ENCODE measurements at places on chromosomes 1 and 21. TPM values are rescaled to one million over a fixed set of nuclear protein-coding genes. Genes with fewer than 3 reads are reported as not detected.
A peak's percentile ranks its signal among the peaks of the same experiment; 100 is the strongest.

The CELF3 gene
- total RNA-seq = not detected

The LIN9 gene
- 2.5 TPM for total RNA-seq

The TCP10L gene
- total RNA-seq = 0.72 TPM

The TMCO4 gene
- total RNA-seq = 27.5 TPM

The FAM89A gene
- total RNA-seq = 10.9 TPM

The SYTL1 gene
- under 0.01 TPM for total RNA-seq

The PLXNA2 gene
- total RNA-seq = 2.7 TPM

The ARMH1 gene
- total RNA-seq = 3.2 TPM

The RHD gene
- not detected for total RNA-seq

The TCHHL1 gene
- total RNA-seq = not detected

The FCRL5 gene
- under 0.01 TPM for total RNA-seq

The TGFB2 gene
- total RNA-seq = 12.7 TPM

The TIMM17A gene
- 35.7 TPM for total RNA-seq

GRCh38 chr1:226884966-226885820 lies 14.8 kb downstream of the PSEN2 start:
- no peak for DNase-seq

- no peak for DNase-seq
Observed at GRCh38 chr1:234927312-234927970, 201.2 kb downstream of the TOMM20 start.

GRCh38 chr1:21543598-21543997 lies 34.4 kb downstream of the ALPL start:
- DNase-seq = no peak

GRCh38 chr1:69233463-69233862 lies 334.3 kb upstream of the LRRC7 start:
- DNase-seq = no peak

DNA sequence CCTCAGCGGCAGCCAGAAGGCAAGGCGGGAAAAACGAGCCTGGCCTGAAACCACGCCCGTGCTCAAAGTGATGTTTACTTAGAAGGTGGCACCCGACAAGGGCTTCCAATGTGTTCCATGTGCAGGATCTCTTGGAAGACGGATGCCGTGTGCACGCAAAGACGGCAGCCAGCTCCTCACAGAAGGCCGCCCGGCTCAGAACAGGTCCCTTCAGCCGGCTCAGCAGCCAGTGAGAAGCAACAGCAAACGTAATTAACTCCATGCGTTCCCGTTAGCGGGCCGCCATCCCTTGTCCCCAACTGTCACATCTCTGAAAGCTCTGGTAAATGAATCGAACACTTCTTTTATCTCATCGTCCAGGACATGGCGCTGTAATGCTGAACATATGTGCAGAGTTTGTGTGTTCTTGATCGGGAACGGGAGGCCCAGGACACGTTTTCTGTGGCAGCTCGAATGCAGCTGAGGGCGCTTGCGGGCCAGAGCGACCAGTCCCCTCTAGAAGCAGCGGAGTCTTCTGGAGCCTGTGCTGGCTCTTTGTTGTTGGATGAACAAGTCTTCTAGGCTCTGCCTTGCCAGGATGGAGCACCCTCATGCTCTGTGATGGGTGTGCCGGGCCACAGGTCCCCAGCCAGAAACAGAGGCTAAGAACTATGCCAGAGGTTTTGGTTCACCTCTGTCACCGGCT lies 94.6 kb upstream of the ARHGEF16 start:
- no peak for DNase-seq

DNA sequence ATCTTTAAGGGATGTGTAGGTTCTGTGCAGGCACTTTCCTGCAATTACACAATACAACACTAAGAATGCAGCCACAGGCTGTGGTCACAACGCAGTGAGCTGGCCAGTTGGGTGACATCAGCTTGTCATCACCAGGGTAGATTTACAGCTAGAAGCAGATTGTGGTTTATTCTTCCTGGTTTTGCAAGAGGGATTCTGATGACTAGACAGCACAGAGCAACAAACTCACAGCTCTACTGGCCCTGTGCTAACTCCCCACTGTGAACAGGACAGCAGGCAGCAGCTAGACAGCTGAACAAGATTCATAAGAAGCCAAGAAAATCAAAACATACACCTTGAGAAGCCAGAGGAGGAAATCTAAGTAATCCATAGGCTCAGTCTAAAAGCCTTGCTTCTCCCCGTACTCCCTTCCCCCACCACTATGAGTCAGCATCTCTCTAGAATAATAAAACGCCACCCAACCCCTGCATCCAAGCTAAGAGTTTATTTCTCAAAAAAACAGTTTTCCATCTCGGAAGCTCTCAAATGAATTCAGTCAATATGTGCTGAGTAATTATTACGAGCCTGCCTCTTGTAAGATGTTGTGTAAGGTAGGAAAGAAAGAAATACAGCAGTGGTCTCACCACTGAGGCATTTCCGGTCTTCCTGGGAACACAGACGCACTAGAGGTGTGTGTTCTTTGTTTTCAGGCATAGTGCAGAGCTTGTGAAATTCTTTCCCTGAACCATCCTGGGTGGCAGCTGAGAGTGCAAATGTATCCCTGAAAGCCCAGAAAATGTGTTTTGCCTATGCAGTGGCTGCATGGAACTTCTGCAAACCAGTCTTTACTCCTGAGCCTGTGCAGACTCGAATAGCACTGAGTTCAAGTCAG lies 162.8 kb downstream of the NTPCR start:
- peak; percentile 64 for DNase-seq

DNA sequence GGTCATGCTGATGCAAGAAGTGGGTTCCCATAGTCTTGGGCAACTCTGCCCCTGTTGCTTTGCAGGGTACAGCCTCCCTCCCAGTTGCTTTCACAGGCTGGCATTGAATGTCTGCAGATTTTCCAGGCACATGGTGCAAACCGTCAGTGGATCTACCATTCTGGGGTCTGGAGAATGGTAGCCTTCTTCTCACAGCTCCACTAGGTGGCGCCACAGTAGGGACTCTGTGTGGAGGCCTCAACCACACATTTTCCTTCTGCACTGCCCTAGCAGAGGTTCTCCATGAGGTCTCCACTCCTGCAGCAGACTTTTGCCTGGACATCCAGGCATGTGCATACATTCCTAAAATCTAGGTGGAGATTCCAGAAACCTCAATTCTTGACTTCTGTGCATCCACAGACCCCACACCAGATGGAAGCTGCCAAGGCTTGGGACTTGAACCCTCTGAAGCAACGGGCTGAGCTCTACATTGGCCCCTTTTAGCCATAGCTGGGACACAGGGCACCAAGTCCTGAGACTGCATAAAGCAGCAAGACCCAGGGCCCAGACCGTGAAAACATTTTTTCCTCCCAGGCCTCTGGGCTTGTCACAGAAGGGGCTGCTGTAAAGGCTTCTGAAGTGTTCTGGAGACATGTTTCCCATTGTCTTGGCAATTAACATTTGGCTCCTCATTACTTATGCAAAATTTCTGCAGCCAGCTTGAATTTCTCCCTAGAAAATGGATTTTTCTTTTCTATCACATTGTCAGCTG lies 466.2 kb upstream of the PBX1 start:
- no peak for DNase-seq

DNA sequence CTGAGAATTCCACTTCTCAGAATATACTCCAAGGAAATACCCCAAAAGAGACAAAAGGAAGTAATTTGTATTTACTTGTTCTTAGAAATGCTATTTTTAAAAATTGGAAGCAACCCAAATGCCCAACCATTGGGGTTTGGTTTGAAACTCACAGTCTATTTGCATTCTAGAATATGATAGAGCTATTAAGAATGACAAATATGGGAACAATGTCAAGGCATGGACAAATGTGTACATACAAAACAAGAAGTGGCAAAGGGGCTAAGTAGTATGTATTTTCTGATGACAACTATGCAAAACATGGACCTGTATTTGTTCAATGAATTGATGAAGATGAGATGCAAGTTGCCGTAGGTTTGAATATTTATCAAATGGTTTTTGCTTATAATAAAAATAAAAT lies 32.8 kb downstream of the KCNA2 start:
- DNase-seq = no peak

DNA sequence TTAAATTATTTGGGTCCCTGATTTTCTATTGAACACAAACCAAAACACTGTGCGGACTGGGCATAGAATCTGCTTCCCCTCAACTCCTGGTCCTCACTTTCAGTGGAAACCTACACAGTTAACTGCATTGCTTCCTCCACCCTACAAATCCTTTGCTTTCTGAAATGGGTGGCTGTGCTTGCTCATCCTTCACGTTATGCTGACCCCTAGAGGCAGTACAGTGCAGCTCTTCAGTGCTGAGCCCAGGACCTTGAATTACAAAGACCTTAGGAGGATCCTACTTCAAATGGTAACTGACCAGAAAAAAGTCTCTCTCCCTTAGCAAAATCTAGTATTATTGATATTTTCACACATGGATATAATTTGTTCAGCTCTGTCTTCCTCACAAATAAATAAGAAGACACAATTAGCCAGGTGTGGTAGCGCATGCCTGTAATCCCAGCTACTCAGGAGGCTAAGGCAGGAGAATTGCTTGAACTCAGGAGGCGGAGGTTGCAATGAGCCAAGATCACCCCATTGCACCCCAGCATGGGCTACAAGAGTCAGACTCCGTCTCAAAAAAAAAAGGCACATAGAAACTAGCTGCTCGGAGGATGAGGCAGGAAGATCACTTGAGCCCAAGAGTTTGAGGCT lies 63.4 kb upstream of the L1TD1 start:
- DNase-seq = peak; percentile 88

GRCh38 chr1:229027622-229028182 lies 243.2 kb upstream of the RAB4A start:
- DNase-seq = no peak

DNA sequence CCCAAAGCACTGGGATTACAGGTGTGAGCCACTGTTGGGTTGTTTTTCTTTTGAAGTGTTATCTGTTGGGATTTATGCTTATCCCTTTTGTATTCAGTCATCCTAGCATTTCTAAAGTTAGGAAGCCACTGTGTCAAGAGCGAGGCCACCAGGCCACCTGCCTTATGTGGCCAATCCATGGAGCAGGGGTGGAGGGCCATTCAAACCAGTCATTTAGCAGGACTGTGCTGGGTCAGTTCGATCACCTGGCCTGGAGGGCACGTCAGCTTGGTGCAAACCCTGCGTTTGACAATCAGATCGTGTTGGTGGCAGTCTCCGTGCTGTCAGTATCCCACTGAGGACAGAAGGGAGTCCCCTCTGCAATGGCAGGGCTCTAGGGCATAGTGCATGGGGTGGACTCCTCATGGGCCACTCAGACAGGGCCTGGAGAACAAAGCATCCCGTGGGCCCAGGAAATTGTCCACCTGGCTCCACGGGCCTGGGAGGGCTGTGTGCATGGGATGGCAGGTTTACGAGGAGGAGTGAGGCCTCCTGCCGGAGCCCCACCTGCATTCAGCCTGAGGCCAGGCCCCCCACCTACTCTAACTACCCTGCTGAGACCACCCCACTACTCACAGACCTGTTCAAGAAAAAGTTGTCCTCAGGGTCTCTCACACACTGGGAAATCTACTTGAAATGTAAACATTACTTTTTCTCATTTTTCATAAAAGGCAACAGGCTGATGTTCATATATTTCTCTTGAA lies 242.3 kb downstream of the SDCCAG8 start:
- no peak for DNase-seq

GRCh38 chr1:7505094-7505770 lies 265.9 kb upstream of the VAMP3 start:
- peak; percentile 58 for DNase-seq

GRCh38 chr1:202130816-202131522 lies 8.3 kb downstream of the GPR37L1 start:
- peak; percentile 72 for DNase-seq

- no peak for DNase-seq
Observed at GRCh38 chr1:157292809-157293564, 154.8 kb upstream of the ETV3 start.

GRCh38 chr1:209412036-209412435 lies 171.5 kb upstream of the CAMK1G start:
- DNase-seq = peak; percentile 81

DNA sequence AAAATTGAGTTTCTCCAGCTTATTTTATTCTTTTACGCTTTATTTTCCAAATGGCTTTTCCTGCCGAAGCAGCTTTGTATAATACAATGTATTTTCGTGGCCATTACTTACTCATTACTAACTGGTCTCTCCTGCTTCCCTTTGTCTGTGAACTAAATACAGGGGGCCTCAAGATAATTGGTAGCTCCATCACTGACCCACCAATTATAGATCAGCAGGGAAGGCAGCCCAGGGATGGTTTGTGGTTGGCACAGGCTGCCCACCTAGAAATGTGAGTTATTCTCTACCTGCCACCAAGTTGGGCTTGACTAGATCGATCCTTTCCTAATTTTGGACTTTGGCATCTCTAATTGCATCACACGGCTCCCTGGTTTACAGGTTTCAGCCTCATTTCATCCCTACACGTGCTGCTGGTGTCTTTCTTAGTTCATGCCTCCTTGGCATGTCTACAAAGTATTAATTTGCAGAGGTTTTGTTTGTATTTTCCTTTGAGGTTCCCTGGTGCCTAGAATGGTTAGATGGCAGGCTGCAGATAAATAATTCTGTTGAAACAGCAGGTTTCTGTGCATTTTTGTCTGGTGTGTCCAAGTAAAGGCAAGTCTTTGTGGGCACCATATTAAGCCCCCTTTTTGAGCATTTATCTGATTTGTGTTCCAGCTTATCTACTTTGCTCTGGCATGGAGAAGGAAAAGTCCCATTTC lies 35.2 kb downstream of the PEX14 start:
- peak; percentile 54 for DNase-seq

DNA sequence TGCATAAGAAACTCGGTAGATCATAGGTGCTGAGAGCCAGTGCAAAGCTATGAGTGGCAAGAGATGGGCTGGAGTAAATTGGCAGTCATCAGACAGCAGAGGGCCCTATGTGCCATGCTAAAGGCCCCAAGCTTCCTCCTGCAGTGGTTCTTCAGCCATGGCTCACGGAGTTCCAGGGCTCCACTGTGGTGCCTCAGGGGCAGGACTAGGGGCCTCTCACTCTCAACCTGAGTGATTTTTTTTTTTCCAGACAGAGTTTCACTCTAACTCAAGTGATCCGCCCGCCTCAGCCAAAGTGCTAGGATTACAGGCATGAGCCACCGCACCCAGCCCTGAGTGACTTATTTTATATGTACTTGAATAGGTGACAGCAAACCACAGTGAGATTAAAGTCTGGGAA lies 10.4 kb upstream of the GJA8 start:
- DNase-seq = no peak

DNA sequence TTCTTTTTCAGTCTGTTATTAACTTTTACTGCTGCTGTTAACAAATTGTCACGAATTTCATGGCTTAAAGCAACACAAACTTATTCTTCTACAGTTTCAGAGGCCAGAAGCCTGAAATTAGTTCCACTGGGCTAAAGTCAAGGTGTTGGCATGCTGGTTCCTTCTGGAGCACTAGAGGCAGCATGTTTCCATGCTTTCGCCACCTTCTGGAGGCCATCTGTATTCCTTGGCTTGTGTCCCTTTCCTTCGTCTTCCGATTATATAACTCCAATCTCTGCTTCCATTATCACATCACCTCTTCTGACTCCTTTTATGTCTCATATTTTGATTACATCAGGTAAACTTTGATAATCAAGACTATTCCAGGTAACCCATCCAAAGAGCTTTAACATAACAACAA lies 1742.1 kb downstream of the BRINP3 start:
- DNase-seq = no peak

DNA sequence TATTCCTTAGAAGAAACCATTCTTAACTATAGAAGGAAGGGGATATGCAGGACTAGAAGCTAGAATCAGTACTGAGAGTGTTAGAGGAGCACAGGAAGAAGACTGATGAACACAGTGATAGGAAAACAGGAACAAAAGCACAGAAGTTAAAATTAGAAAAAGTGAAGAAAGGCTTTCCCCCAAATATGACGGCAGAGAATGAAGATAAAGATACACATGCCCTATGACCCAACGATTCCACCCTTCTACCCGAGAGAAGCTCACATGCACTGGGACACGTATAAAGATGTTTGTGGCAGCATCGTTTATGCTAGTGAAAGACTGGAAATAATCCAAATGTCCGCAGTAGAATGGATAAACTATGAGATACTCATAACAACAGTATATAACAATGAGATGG lies 74.2 kb downstream of the DTL start:
- no peak for DNase-seq
